ENCODE measurements at places on chromosomes 11 and 22.

DNA sequence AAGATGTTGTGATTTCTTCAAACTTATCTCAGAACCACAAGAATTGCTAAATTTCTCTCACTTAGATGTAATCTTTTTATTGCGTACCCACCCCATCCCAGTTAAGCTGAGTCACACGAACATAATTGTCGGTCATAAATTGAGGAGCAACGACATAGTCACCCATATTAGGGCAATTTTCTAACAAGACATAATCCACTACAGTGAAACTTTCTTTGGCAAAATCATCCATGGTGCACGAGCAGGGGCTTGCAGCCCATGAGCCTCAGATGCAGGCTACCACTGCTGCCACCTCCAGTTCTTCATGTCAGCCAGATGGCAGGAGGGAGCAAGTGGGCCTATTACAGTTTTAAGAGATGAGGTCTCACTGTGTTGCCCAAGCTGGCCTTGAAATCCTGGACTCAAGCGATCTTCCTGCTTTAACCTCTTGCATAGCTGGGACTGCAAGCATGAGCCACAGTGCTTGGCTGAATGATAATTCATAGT lies 70.3 kb upstream of the GRK2 start:
- DNase-seq: no peak

DNA sequence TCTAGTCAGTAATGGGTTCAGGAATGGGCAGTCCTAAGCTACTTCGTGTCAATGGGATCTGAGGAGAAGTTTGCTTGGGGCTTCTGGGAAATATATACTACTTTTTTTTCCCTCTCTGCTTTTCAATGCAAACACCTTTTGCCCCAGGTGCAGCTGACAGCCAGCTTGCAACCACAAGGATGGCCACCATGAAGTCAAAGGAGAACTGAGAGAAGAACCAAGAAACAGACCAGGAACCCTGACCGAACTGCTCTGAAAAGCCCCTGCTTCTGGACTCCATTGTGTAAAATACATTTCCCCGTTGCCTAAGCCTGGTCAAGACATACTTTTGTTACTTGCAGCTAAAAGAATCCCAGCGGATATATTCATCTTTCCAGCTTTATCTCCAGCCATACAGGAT lies 20.1 kb upstream of the CD44 start:
- no peak for DNase-seq

DNA sequence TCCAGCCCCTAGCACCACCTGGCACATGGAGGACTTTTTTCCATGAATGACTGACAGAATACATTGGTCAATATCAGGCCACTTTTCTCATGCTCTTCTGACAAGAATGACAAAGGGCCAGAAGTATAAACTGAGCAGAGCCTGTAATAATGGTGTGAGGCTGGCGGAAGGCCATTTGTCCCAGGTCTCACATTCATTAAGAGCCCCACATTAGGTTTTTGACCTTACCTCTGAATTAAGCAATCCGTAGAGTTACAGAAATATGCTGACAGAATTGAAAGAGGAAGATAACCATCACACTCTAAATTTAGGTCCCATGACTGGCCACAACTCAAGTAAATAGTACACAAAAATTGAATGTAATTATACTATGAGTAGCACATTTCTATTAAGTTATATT lies 55.2 kb downstream of the SYT9 start:
- no peak for DNase-seq

DNA sequence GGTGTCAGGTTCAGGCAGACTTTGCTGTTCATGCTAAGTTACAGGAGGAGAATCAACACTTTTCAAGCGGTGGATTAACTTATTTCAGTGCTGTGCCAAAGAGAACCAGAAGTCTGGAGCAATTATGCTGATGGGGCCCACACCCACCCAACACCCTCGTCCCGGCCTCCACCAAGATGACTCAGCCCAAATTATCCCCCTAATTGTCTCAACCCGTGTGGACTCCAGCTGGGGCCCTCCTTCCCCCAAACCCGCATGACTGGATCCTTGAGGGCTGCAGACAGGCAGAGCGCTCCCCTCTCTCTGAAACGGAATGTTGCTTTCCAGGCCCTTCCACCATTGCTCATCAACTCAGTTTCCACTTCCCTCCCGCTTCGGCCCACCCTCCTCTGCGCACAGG lies 34.6 kb upstream of the MN1 start:
- DNase-seq: no peak

GRCh38 chr11:25970726-25971508 lies 361.0 kb upstream of the ANO3 start:
- no peak for DNase-seq

GRCh38 chr11:71395263-71395560 lies 53.0 kb downstream of the DHCR7 start:
- peak; percentile 29 for DNase-seq

GRCh38 chr11:134479206-134480135 lies 67.4 kb upstream of the B3GAT1 start:
- no peak for DNase-seq

DNA sequence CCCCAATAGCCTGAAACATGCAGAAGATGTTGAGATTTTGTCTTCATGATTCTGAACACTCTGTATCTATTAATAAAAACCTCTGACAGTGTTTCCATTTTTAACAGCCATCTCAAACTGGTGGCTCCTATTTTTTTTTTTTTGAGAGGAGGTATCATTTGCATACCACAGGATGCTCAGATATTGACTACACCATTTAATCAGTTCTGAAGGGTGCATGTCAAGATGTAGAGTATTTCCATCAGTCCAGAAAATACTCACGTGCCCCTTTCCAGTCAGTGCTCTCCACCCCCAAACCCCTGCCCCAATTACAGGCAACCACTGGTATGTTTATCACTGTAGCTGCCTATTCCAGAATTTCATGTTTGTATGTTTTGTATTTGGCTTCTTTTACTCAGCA lies 85.3 kb upstream of the SORL1-AS1 start:
- no peak for DNase-seq

- DNase-seq: no peak
Measured at GRCh38 chr11:97557399-97557798, 1167.6 kb downstream of the JRKL start.

GRCh38 chr22:41320416-41321240 lies 19.3 kb downstream of the ZC3H7B start:
- no peak for DNase-seq

- peak; percentile 80 for DNase-seq
Measured at GRCh38 chr11:62694455-62695167, 5.3 kb upstream of the LRRN4CL start.

GRCh38 chr22:39017596-39018365 lies 3.1 kb upstream of the APOBEC3D start:
- no peak for DNase-seq

DNA sequence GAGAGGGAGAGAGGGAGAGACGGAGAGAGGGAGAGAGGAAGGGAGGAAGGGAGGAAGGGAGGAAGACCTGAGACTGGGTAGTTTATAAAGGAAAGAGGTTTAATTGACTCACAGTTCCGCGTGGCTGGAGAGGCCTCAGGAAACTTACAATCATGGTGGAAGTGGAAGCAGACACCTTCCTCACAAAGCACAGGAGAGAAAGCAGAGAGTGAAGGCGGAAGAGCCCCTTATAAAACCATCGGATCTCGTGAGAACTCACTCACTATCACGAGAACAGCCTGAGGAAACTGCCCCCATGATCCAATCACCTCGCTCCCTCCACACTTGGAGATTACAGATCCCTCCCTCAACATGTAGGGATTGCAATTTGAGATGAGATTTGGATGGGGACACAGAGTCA lies 12.2 kb upstream of the CARS1 start:
- DNase-seq: no peak

DNA sequence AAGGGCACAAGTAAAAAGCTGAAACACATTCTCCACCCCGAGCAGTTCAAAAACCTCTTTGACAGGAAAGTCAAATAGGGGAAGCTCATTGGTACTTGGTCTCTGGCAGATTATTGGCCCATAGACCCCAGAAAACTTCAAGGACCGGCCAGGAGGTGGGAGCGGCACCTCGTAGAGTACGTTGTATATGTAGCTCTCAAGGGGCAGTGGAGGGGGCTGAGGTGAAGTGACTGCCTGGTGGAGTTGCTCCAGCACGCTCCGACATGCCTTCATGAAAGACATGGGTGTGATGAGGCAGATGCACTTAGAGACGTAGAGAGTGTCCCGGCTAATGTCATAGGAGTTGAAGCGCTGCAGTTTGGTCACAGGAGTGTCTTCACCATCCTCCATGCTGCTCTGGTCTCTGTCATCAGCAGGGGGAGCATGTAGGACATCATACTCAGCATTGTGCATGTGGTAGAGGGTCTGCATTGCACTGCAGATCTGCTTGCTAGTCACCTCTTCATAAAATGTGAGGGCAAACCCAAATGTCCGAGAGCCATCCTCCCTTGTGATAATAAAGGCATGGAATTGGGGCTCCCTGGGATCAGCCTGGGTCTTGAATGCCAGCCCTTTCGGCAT lies 61.3 kb downstream of the DENND5A start:
- DNase-seq: no peak

- DNase-seq: peak; percentile 81
Measured at GRCh38 chr22:29700900-29701154, 19.0 kb upstream of the CABP7 start.

- DNase-seq: no peak
Measured at GRCh38 chr11:130213979-130214281, 54.3 kb downstream of the ST14 start.

GRCh38 chr11:114080219-114080618 lies 20.7 kb downstream of the ZBTB16 start:
- DNase-seq: no peak

- no peak for DNase-seq
Measured at GRCh38 chr11:69692422-69692821, 11.4 kb downstream of the FGF19 start.

DNA sequence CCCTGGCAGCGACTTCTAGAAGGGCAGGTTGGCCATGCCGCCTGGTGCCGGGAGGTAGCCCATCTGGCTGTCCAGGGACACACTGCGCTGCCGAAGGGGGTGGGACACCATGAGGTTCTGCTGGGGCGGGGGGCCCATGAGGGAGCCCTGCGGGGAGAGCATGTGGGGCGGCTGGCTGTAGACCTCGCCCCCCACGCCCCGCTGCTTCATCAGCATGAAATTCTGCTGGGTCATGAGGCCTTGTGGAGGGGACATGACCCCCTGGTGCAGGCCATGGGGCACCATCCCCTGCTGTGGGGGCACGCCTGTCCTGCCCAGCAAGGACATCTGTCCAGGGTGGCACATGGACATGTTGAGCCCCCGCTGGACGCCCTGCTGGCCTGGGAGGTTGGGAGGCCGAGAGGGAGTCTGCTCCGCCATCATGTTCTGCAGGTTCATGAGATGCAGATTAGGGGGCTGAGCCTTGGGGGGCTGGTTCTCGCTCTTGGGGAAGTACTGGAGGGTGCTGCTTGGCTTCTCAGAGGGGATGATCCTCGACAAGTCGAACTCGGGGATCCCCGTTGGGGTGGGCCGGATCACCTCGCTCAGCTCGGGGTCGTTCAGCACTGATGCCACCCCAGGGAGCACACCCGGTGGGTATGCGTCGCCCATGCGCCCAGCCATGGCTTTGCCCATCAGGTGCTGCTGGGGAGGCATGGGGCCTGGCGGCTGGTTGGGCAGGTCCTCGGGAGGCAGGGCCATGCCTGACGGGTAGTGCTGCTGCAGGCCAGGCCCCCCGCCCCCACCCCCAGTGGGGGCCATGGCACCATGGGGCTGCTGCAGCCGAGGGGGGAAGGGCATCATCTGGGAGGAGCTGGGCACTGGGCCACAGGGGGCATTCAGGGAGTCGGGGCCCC lies 15.0 kb downstream of the CXCR5 start:
- DNase-seq: no peak

DNA sequence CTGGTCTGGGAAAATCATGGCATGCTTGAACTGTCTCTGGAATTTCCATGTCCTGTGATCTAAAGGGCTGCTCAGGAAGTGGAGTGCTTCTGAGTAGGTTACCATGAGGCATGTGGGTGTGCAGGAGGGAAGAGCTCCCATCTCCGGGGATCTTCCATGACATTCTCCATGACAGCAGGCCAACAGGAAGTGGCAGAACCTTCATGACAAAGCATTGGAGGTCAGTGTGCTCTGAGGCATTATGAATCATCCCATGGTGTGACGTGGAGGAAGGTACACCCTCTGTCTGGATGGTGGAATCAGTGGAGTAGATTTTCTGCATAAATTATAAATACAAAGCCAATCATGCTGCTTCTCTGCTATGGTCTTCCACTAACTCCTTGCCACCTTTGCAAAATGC lies 139.6 kb upstream of the E2F8 start:
- no peak for DNase-seq

DNA sequence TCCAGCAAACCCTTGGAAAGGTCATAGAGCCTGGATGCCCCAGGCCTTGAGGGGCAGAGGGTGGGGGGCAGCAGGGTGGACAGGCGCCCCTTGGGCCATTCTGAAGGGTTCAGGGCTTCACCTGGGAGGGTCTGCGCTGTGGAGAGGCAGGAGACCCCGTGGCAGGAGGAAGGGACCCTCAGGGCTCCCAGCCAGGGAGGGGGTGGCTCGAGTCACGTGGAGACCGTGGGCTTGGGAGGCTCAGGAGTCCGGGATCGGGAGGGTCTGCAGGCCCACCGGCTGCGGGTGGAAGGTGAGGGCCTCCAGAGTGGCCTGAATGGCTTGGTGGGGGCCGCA lies 48.5 kb upstream of the A4GALT start:
- DNase-seq: no peak

DNA sequence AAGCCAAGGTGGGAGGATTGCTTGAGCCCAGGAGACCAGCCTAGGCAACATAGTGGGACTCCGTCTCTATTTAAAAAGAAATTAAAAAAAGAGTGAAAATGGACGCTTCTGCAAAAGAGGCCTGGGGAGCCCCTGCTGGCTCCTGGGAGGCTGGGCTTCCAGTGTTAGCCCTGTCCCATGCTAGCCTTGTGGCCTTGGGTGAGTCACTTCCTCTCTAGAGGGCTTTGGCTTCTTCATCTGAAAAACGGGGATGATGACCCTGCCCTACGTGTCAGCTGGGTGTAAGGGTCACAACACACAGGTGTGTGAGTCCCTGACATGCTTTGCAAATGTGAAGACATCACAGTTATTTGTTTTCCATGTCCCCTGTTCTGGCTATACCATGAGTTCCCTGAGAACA lies 32.8 kb downstream of the FAM227A start:
- no peak for DNase-seq

DNA sequence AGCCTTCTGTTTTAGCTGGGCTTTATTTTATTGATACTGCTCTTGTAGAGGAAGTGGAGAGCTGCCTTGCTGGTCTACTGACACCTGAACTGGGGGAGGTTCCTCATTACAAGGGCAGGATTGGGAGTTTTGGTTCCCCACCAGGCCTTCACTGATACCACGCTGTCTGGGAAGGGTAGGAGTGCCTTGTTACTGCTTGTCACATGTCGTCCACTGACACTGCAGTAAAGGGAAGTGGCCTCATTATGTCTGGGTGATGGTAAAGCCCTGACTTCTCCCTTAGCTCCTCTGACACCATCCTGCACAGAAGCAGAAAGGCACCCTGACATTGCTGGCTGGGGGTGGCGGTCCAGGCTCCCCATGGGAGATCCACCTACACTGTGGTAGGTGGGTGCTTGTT lies 38.7 kb upstream of the ELF5 start:
- DNase-seq: no peak

- DNase-seq: no peak
Measured at GRCh38 chr11:76424891-76425290, 19.9 kb upstream of the EMSY start.

- no peak for DNase-seq
Measured at GRCh38 chr11:44351006-44351660, 41.2 kb upstream of the ALX4 start.

GRCh38 chr11:72471005-72471898 lies 36.9 kb upstream of the CLPB start:
- DNase-seq: peak; percentile 70
